ENCODE measurements at places on chromosomes 3 and 15.

GRCh38 chr3:9946112-9947024 lies 5.8 kb downstream of the PRRT3 start:
- DNase-seq = peak; percentile 88

DNA sequence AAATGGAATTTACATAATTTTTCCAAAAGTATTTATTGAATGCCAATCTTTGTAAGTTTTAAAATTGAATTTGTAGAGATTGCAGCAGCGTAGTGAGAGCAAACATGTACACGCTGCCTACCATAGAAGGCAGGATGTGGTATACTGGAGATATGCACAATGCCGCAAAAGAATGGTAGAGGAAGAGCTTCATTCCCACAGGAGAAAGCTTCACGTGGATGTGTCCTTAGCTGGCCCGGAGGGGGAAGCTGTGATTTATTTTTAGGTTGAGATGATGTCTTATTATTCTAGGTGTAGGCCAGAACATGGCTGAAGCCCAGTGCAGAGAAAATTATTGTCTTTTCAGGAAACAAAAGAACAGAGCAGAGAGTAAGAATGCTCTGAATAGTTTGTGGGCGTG lies 743.3 kb upstream of the BCHE start:
- DNase-seq = no peak

DNA sequence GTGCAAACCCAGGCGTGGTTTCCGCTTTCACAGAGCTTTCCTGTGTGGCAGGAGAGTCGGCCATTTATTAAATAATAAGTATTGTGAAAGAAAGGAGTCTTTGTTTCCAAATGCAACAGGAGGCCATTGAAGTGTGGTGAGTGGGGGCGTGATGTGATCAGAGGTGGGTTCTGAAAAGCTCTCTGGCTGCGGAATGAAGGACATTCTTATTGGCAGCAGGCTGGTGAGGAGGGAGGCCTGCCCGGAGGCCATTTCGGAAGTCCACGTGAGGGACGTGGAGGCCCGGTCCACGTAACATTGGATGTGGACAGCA lies 11.1 kb downstream of the ARNT2 start:
- no peak for DNase-seq

DNA sequence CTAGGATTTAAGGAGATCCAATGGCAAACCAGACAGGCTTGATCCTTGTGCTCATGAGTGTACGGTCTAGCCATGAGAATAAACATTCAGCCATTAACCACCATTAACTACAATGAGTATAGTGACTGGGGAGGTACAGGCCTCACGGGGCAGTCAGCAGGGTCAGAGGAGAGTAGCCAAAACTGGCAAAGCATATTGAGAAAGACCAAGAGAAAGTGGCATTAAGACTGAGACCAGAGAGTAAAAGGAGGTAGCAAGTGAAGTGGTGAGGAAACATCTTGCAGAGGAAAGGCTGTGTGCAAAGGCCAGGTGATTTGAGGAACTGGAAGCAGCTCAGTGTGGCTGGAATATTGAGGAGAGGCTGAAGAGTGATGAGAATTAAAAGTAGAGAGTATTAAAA lies 407.2 kb upstream of the LMCD1 start:
- no peak for DNase-seq

DNA sequence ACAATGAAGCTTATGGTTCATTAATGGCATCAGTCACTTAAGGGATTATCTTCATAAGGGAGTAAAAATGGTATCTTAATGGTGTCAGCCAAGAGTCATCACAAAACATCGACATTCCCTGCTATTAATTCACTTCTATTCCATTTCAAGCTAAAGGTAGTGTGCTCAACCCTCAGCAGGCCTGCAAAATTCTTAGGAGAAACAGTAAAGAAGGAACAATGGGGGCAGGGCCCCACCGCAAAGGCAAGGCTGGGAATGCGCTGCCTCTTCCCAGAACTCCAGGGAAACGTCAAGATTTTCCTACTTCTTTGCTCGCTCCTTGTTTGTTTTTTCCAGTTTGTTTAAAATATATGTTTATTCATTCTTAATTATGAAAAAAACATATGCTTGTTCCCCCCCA lies 187.3 kb upstream of the TSC22D2 start:
- DNase-seq = no peak
